ENCODE measurements at places on chromosomes 1 and 21. TPM values are rescaled to one million over a fixed set of nuclear protein-coding genes. Genes with fewer than 3 reads are reported as not detected.

The NTMT2 gene
- total RNA-seq: not detected

The CRB1 gene
- total RNA-seq: 0.47 TPM

The A3GALT2 gene
- total RNA-seq: not detected

The KLF17 gene
- total RNA-seq: not detected

The FAAH gene
- 10.0 TPM for total RNA-seq

The CSF1 gene
- total RNA-seq: 8.3 TPM

Measured in T-cell (primary cell).